Esophagus muscularis mucosa (tissue), 4 donors: ENCODE measurements at places on chromosomes 5 and 9.

- H3K36me3 ChIP-seq = no peaks in the 10 kb centered on the region
- H3K27me3 ChIP-seq = no peaks in the 10 kb centered on the region
- no peak overlapping the region for H3K4me3 ChIP-seq
Measured at GRCh38 chr9:4397917-4398316, 92.4 kb upstream of the SLC1A1 start.

DNA sequence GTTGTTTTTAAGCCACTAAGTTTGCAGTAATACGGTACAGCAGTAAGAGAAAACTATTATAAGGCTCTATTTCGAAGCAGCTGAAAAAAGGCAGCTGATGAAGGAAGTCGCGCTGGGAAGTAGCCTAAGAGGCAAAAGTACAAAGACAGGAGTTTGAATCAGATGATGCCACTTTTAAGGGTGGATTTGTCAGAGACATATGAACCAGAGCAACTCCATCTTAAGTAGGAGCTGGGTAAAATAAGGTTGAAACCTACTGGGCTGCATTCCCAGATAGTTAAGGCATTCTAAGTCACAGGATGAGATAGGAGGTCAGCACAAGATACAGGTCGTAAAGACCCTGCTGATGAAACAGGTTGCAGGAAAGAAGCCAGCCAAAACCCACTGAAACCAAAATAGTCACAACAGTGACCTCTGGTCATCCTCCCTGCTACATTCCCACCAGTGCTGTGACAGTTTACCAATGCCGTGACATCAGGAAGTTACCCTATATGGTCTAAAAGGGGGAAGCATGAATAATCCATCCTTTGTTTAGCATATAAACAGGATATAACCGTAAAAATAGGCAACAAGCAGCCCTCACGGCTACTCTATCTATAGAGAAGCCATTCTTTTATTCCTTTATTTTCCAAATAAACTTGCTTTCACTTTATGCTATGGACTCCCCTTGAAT is 91.8 kb upstream of the PRSS3 start:
- no peaks in the 10 kb centered on the region for H3K36me3 ChIP-seq
- H3K27me3 ChIP-seq = no peaks in the 10 kb centered on the region
- H3K4me3 ChIP-seq = no peak overlapping the region
- no peak overlapping the region for H3K27ac ChIP-seq
- no peaks in the 10 kb centered on the region for H3K4me1 ChIP-seq

DNA sequence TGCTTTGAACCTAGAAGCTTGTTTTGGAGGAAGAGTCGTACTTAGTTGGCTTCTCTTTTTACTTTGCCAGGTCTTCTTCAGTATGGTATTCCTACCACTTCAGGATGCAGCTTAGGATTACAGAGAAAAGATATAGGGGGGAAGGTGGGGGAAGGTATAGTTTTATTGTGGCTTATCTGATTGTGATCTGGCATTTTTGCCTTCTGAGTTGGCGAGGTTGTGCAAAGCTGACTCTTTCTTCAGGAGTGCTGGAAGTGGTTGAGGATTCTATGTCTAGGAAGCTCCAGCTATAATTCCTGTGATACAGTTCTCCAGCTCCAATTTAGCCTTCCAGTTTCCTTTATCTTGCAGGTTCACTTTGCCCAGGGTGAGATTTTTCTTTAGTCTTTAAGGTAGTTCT is 7.0 kb downstream of the CDC42SE2 start:
- DNase-seq = no peak
- no peak overlapping the region for H3K27ac ChIP-seq
- no peak overlapping the region for H3K4me3 ChIP-seq

DNA sequence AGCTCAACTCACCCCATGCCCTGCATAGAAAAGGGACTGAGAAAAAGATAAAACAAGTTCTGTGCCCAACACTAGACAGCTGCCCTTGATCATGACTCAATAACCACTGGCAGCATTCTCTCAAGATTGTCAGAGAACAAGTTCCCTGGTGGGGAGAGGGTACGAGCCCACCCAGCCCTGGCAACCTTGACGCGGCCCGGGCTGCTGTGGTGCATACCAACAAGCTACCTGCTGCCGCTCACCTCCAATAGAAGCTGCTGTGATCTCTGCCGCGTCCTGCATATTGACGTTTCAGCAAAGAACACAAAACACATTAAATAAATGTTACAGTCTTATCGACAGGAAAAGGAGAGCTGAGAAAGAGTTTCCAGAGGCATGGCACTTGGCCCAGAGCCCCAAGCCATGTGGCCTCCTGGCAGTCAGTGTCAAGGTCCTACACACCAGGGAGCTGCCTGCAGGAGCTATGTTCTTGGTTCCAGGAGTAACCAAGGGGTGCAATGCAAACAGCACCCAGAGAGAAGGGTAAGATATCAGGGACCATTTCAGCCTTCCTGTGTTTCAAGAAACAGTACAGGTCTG is 28.3 kb downstream of the WHRN start:
- no peaks in the 10 kb centered on the region for H3K4me1 ChIP-seq
- no peak for DNase-seq
